ENCODE measurements at places on chromosomes 4 and X.

GRCh38 chrX:46630141-46630540 is 56.6 kb downstream of the CHST7 start:
- DNase-seq: no peak

DNA sequence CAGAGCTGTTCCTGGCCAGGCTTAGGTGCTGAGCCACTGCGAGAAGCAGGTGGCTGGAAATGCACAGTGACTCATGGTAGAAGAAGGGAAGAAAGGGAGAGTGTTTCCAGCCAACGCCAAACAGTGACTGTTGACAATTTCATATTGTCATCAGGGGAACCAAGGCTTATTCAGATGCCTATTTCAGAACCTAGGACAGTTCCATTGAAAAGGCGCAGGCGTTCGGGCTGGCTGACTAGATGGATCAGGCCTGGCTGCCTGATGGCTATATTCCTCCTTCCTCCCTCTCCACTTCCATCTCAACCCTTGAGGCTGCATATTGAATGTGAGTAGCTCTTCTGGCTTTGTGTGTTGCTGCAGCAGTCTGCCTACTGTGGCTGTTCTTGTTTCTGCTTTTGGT is 73.0 kb upstream of the FRMPD4 start:
- no peak for DNase-seq

DNA sequence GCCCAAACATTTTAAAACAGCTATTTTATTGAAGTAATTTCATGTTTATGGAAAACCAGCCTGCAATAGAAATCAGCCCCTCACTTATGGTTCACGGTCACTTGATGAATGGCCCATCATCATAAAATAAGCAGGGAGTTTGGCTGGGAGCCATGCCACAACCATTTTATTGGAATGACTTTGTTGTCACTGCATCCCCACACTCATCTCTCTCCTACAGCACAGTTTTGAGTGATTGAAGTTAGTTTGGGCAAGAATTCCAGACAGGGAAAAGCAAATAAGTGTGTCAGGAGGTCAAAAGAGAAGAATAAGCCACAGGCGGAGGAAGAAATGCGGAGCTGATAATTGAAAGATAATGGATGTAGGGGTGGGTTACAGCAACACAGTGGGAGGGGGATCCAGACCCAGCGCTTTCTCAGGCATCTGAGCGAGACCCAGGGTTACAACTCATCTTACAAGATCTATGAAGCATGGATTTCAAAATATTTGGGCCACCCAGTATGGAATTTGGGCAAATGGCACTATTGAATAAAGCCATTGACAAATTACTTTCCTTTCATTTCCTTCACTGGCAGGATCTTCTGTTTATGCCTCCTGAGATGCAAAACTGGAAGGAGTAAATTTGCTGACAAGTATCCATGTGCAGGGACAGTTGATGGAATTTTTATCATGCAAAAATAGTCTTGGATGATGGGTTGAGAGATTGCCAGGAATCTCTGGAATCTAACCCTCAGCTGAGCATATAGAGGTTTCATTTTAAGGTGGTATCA is 100.8 kb downstream of the SHROOM3 start:
- no peak for DNase-seq

DNA sequence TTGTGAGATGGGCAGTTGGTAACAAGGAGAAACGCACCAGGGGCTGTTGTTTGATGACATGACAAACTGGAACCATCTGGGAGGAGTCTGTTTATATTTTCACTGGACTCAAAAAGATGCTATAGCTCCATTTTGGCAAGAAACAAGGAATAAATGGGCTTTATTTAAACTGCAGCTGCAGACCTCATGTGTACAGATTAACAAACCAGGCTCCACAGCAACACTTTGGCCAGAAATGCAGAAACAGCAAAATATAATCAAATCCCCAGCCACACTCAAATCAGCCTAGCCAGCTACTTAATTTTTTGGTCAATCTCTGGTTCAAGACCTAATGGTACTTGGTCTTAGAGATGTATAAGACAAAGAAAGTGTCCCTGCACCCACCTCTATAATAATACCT is 52.7 kb downstream of the ASB9 start:
- DNase-seq: no peak

DNA sequence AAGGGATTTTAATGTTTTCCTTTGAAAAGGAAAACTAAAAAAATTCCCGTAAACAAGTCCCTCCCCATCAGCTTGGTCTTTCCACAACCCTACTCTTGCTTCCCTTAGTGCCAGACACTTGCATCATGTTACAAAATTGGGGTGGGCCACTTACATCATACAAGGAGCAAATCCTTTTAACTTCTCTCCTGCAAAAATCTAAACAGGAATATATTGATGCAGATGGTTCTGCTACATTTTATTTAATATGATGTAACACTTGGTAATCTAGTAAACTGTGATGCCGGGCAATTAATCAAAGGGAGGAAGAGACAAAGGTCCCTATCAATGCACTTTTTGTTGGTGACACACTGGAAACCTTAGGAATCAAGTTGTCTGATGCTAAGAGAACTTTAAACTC is 125.3 kb downstream of the UBE2K start:
- DNase-seq: no peak

GRCh38 chr4:10552591-10553280 is 95.5 kb upstream of the ZNF518B start:
- peak; percentile 78 for DNase-seq

DNA sequence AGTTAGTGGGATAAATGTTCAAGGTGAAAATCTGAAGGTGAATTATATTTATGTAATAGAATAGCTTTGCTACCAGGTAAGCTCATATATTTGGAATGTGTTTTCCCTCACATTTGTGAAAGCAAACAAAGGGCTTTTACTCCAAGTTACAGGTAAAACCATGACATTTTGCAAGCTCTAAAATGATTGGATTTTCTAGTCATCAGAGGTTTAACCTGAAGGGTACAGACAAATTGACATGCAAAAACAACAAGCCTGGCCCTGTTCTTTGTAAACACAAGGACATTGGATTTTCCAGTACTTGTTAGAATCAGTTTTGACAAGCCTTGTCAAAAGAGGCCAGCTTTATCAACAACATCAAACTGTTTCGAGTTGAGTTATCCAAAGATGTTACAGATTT is 51.7 kb downstream of the ZFX start:
- DNase-seq: no peak

DNA sequence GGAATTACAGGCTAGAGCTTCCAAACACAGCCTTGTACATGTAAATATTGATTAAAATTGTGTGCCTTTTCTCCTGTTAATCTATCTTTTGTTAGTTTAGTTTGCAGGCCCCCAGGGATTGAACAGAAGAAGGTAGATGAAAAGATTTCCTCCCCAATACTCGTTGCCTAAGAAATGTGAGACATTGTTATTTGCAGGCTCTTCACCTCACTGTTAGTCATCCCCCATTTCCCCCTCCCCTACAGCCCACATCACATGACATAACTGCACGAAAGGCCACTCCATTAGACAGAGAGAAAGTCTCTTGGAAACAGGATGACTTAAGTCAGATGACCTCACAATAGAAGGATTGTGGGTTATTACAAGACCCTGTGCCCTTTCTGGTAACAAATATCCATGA is 13.3 kb upstream of the MID1 start:
- DNase-seq: peak; percentile 90

GRCh38 chr4:23135792-23136645 is 443.3 kb downstream of the GBA3 start:
- DNase-seq: peak; percentile 54

- DNase-seq: peak; percentile 64
These were observed 40.0 kb upstream of the IRF2 start for GRCh38 chr4:184514121-184514988.

DNA sequence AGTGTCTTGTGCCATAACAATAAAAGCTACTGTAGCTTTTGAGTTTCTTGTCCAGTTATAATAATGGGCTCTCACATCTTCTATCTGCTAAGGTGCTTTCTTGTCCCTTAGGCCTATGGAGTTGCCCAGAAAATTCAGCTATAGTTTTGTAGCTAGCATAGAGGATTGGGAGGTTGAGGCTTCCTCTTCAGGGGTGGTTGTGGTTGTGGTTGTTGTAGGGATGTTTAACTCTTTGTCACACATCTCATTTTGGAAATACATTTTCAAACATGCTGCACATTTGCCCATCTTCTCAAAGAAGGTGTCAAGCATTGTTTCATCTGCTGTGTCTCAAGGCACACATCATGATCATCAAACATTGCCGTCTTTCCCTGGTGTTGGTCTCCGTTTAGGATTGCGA is 65.0 kb downstream of the ATXN3L start:
- no peak for DNase-seq

Data from foreskin melanocyte (primary cell).